ENCODE measurements at places on chromosomes 5 and 9.

GRCh38 chr9:79569814-79570447 is 1.8 kb upstream of the TLE4 start:
- DNase-seq: no peak

DNA sequence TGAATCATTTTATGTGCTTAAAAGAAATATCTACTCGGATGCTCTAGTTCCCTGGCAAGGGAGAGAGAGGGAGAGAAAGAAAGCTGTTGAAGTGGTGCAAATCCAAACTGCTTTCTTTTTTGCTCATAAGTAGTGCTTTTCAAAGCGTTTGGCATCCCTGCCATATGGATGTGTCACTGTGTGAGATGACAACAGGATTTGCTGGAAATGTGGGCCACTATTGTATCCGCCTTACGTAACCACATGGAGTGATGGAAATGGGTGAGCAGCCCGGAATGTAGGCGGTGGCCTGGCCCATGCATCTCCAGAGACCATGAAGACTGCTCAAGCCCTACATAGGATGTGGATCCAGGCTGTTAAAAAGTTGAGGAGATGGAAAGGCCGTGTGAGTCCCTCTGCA is 30.8 kb downstream of the TJP2 start:
- no peak for DNase-seq

- no peak for DNase-seq
These were observed 35.4 kb downstream of the KDM4C start for GRCh38 chr9:6793203-6793602.

GRCh38 chr9:79657891-79658290 is 86.1 kb downstream of the TLE4 start:
- DNase-seq: no peak

GRCh38 chr5:54175-54730 is 37.7 kb upstream of the PLEKHG4B start:
- DNase-seq: no peak

DNA sequence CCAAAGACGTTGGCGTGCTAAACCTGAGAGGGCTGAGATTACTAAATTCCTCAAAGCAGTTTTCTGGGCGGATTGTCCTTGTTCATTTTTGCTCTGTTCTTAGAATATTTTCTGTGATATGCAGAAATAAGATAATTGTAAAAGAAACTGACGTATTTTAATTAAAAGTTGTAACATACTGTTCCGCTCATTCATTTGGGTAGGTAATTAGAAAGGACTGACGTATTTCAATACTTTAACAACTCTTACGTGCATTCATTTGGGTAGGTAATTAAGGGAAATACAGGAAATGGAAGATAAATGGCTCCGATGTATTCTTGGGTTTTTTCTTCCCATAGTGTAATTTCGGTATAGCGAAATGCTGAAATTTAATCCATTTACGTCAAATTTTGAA is 1.1 kb downstream of the OSTF1 start:
- DNase-seq: no peak

- DNase-seq: no peak
These were observed 269.8 kb upstream of the RFX3 start for GRCh38 chr9:3795556-3795955.

- DNase-seq: no peak
These were observed 20.2 kb downstream of the ARSB start for GRCh38 chr5:78964889-78965288.

GRCh38 chr5:72256536-72256935 is 63.5 kb downstream of the MRPS27 start:
- DNase-seq: no peak

DNA sequence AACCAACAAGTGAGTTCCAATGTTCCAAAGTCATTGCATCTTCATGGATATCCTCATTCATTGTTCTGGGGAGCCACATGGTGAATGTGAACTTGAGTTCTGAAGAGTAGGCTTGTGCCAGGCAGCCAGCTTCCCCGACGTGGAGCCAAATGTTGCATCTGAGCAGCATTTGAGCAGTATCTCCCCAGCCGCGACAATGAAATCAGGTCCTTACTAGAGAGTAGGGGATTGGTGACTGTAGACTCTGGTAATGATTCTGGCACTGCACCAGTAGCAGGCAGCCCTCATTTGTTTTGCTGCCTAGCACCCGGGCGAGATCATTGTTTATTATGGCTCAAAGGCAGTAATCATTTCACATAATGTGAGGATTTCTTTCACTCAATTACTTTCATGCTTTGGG is 451.4 kb upstream of the C9orf72 start:
- DNase-seq: no peak

DNA sequence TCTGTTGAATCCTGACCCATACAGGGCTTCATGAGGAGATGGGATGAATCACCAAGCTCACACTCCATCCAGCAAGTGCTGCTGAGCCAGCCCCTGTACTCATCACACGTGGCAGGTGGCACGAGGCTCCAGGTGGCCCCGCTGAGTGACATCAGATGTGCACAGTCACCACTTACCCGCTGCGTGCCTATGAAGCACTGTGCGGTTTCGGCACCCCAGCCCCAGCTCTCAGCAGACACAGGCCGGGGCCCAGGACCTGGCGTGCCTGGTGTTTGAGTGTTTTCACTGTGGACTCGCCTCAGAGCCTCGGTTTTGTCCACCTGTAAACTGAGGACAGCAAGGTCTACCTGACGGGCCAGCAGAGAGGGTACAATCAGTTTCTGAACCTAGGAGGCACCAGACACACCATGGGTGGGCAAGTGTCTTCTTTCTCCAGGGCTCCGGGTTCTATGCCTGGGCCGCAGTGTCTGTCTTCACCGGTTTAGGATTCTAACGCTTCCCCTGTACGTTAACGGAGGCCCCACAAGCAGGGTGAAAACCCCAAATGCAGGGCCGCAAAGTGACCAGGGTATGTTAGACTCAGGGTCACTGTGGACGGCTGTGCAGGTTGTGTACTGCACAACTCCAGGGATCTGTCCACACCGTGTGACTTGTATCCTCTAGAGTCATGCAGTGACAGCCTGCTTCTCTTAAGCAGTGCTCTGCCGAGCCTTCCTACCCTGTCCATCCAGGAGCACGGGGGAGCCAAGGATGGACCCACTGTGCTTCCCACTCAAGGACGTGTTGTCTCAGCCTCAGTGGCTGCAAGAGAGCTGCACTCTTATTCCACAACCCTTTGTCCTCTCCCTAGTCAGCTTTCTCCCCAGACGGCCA is 44.3 kb upstream of the COL5A1 start:
- no peak for DNase-seq

DNA sequence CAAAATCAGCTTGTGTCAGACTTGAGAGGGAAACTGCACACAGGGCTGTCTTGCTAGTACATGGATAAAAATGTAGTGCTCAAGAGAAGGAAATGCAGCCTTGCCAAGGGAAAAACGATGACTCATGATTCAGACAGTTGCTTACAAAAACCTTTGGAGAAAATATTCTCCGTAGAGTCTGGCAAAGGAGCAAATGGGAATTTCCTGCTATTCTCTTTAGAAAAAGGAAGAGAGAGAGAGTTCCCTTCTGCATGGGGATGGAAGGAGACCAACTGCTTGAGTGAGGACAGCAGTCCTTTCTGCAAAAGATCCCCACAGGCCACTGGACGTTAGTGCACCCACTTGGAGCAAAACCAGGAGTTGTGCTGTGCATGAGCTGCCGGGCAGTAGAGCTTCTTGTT is 7.6 kb downstream of the IFNB1 start:
- DNase-seq: no peak

- DNase-seq: no peak
These were observed 142.7 kb downstream of the MED27 start for GRCh38 chr9:131936929-131937328.

GRCh38 chr9:93677048-93677571 is 100.7 kb downstream of the PHF2 start:
- no peak for DNase-seq

DNA sequence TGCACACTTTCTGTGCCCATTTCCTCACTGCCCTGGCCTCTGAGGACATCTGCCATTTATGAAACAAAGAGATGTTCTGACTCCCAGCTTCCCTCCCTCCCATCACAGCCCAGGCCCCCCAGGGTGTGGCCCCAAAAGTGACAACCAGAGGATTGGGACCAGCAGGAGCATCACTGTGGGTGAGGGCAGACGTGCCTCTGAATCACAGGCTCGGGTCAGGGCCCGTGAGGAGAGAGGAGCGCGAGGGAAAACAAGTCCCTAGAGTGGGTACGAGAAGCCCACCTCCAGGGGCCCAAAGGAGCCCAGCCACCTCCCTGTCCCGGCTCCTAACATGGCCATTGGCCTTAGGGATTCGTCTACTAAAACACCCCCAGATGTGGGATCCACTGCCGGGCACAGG is 138.0 kb upstream of the FSTL4 start:
- no peak for DNase-seq
